ENCODE measurements at places on chromosomes 2 and 18.

DNA sequence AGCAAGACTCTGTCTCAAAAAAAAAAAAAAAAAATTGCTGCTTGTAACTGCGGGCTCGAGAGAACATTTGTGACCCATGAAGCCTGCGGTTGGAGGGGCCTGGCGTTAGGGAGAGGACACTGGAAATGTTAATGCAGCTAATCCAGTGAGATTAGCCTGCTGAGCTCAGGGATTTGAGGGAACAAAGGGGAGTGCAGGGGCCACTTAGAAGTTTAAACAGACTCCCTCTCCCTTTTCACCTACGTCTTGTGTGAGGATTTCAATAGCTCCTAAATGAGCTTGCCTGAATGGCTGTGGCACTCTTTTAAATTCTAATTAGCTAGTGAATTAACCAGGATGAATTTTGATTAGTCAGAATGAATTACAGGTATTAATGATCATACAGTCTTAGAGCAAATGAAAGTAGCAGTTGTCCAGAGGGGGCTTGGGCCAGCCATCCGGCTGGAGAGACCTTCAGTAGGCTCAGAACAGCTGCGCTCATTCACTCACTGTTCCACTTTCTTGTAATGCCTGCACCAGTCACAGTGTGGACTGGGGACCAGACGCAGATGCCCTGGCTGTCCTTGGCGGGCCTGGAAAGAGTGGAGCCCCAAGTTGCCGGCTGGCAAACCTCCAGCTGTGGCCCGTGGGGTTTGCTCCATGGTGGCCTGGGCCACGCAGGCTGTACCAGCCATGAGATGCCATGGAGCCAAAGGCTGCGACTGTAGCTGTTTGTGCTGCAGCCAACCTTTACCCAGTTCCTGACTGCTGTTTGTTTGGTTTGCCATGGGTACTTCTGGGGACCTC, 20.8 kb downstream of the LDLRAD4 start:
- DNase-seq, result no peak

- no peak for DNase-seq
Measured at GRCh38 chr2:232420463-232421188, 14.0 kb downstream of the ALPG start.

DNA sequence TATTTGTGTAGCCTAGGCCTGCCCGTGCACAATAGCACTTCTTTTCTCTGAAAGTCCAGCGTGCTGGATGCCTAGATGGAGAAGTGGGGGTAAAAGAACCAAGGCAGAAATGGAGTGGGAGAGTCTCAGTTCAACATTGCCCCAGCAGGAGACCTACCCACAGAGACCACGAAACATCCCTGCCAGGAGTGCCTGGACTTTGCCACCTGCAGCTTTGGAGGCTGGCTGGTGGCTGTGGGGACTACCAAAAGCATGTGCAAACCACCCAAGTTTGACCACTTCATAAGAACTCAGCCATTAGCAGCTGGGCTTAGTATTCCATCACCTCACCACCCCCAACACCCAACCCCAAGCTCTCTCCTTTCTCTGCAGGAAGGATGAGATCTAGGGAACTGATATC, 416.9 kb upstream of the ID2 start:
- no peak for DNase-seq

DNA sequence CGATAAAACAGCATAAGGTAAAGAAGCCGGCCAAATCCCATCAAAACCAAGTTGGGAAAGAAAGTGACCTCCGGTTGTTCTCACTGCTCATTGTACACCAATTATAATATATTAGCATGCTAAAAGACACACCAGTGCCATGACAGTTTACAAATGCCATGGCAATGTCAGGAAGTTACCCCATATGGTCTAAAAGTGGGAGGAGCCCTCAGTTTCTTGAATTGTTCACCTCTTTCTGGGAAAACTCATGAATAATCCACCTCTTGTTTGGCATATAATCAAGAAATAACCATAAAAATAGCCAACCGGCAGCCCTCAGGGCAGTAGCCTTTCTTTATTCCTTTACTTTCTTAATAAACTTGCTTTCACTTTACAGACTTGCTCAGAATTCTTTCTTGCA, 544.9 kb upstream of the SETBP1 start:
- no peak for DNase-seq

- DNase-seq, result no peak
Measured at GRCh38 chr2:219542931-219543595, 546 bp downstream of the CHPF start.

GRCh38 chr2:233012301-233012971, 620 bp downstream of the NGEF start:
- DNase-seq, result no peak

- no peak for DNase-seq
Measured at GRCh38 chr2:138609446-138609845, 107.9 kb downstream of the SPOPL start.

GRCh38 chr2:235024931-235025773, 73.3 kb downstream of the SH3BP4 start:
- DNase-seq, result no peak

GRCh38 chr2:232008907-232009638, 47.6 kb downstream of the DIS3L2 start:
- DNase-seq, result no peak

DNA sequence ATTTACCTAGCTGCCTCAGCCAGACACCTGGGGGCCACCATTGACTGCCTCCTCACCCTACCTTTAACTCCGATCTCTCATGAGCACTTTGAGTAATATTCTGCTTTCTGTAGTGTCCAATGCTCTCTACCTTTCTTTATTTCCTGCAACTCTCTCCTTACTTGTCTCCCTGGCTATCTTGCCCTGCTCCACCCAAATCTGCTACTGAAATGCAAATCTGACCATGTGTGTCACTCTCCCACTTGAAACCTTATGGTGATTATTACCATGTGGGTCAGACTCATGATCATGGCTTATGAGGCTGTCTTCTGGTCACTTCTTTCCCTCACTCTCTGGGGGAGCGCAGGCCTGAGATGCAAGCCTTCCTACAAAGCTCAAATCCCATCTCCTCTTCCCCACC, 83.3 kb downstream of the INSIG2 start:
- no peak for DNase-seq

GRCh38 chr2:157173740-157174184, 83.7 kb upstream of the GALNT5 start:
- DNase-seq, result no peak

DNA sequence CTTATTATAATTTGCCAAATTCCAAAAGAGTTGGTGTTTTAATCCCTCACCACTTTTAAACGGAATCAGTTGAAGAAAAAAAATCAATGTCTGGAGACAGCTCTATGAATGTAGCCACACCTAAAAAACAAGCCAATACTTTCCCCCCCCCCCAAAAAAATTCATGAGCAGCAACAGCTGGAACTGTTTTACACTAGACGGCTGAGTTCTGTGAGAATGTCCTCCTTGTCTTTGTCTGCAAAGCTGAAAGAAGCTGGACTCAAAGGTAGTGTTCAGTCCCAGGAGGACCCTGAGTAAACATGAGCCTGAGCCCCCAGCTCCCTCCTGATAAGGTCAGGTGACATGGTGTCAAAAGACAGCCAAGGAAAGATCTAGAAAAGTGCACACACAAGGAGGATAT, 68.2 kb downstream of the ZNF521 start:
- DNase-seq, result no peak

GRCh38 chr18:23548275-23548674, 38.0 kb downstream of the NPC1 start:
- no peak for DNase-seq

GRCh38 chr2:101096619-101097142, 54.5 kb downstream of the TBC1D8 start:
- DNase-seq, result no peak

DNA sequence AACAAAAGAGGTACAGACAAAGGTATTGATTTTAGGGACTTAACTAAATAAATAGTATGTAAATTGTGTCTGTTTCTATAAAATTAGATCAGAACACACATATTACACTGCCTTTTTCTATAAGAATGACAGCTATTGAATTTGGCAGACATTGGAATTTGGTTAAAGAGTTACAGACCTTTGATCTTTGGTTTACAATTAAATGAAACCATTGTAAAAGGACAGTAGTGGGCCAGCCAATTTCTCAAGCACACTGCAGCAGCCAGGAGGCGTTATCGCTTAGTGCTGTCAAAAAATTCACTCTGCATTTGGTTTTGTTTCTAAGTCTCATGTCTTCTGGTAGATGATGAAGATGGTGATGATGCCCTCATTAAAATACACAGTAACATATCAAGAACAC, 175.9 kb downstream of the NR4A2 start:
- no peak for DNase-seq

- DNase-seq, result no peak
Measured at GRCh38 chr2:197158591-197159550, 151.7 kb downstream of the ANKRD44 start.

GRCh38 chr2:185360776-185361175, 377.8 kb upstream of the FSIP2 start:
- DNase-seq, result no peak

GRCh38 chr2:88841224-88841929, 149.9 kb downstream of the RPIA start:
- DNase-seq, result no peak

DNA sequence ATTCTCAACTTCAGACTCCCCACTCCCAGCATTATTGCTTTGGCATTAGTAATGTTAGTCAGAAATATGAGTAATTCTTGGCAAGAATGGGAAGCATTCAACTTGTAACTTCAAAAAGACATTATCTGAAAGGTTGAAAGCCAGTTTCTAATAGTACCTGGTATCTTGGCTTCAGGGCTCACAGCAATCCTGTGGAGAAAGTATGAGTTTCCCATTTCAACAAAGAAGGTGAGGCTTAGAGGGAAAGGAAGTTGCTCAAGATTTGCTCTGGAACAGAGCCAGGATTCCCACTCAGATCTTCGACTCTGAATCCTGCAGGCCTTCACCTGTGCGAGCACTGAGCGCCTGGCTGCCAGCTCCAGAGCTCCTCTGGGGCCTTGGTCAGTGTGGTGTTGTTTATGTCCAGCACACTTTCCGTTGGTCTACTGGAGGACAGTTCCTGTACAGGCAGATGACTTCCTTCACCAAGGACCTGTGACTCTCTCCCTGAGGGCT, 136.1 kb downstream of the MCFD2 start:
- no peak for DNase-seq

DNA sequence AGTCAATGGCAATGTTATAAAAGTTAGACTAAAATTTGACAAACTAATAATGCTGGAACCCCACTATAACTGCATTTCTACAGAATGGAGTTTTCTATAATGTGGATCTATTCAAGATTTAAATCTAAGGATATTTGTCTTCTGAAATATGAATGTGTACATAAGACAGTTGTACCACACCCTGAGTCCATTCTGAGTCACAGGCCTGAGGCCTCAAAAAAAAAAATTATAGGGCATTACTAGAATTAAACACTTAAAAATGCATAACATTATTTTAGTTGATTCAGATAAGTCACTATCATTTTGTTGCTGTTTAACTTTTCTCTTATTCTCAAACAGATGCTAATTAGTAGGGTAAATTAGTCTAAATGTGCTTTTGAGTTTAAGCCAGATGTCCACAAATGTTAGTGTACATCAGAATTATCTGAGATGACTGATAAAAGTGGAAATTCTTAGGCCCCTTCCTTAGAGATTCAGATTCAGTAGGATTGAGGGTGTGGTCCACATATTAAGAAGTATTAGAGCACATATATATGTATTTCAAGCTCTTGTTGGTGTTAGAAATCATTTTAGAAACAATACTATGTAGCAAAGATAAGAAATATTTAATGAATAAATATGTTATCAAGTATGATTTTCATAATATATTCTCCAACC, 42.4 kb upstream of the COL5A2 start:
- no peak for DNase-seq

GRCh38 chr2:121345887-121346286, 60.9 kb upstream of the TFCP2L1 start:
- DNase-seq, result no peak

DNA sequence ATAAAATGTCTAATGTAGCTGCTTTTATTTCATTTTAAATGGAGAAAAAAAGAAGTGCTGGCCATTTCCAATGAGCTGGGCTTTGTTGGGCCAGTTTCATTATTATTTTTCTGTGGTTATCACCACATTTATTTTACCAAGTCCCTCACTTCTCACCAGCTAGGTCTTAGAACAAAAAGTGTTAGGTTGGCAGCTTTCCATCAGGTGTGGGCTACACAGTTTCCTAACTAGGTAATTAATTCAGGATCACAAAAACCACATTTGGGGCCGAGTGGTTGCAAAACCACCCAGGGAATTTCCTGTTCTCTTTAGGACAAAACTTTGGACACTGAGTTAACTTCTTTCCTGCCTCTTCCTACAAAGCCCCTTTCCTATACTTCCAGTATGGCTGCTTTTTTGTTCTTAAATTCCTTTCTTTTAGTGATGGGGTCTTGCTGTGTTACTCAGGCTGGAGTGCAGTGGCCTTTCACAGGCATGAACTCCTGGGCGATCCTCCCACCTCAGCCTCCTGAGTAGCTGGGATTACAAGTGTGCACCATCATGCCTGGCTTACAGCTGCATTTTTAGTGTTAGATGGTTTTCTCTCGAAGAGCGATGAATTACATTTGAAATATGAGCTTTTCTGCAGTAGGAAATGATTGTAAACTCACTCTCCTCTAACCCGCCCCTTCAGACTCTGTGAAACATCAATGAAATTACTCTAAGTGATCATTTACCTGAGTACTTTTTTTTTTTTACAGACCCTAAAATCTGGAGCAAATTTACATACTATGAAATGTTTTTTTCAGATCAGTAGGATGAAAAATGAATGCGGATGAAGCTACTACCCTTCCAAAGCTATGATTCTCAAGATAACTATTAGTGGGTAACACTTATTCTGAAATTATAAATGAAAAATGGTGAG, 2.6 kb upstream of the ZFP36L2 start:
- DNase-seq, result no peak

DNA sequence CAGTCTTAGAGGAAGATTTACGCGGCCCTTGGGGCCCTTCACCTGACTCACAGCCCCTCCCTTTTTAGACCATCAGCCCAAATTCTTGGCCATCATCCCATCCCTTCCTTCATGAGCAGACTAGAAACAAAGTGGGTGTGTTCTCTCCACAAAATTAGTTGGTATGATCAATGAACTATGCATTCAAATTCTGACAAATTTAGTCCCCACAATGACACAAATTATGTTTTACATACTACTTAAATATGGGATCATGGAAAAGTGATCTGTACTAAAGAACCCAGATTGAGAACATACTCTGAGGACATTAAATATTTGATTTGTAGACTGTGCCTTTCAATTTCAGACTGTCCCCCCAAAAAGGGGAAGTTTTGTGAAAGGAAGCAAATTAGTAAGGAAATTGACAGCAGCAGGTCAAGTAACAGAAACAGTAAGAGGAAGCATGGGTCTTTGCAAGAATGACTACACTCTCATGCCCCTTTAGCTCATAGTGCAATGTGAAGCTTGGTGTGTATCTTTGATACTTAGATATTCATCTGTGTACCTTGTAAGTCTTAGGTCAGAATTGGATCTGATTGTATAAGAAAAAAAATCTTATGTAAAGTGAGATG, 2.2 kb upstream of the MAPRE2 start:
- no peak for DNase-seq

GRCh38 chr2:55078956-55079355, 28.7 kb upstream of the RTN4 start:
- no peak for DNase-seq

GRCh38 chr2:76613330-76613729, 902.6 kb upstream of the GCFC2 start:
- no peak for DNase-seq

All from BE2C (cell line).